Fibroblast of pulmonary artery (primary cell): ENCODE measurements at places on chromosomes 7 and 10.

- DNase-seq, result no peak
Measured at GRCh38 chr7:136275794-136276193, 298.6 kb upstream of the MTPN start.

DNA sequence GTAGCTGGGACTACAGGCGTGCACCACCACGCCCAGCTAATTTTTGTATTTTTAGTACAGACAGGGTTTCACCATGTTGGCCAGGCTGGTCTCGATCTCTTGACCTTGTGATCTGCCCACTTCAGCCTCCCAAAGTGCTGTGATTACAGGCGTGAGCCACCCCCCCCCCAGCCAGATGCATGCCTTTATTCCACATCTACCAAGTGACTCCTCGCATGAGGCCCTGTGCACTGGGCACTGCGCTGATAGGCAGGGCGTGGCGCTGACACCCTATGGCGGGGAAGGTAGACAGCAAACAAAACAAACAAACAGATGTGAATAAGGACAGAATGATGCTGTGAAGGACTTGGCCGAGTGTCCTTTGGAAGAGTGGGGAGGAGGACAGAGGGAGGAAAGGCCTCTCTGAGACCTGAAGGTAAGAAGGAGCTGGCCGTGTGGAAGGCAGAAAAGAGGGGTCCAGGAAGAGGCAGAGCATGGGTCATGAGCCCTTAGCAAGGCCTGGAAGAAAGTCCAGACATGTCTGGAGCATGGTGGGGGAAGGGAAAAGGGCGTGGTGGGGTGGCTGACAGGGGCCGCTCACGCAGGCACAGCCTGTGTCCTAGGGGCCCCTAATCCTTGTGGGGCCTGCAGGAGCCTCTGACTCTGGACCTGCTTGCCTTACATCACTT lies 47.5 kb upstream of the CACUL1 start:
- no peak for DNase-seq

- no peak for DNase-seq
Measured at GRCh38 chr10:131934769-131935168, 34.0 kb downstream of the PPP2R2D start.

GRCh38 chr7:41887416-41887815 lies 184.5 kb upstream of the INHBA start:
- peak; percentile 46 for DNase-seq

DNA sequence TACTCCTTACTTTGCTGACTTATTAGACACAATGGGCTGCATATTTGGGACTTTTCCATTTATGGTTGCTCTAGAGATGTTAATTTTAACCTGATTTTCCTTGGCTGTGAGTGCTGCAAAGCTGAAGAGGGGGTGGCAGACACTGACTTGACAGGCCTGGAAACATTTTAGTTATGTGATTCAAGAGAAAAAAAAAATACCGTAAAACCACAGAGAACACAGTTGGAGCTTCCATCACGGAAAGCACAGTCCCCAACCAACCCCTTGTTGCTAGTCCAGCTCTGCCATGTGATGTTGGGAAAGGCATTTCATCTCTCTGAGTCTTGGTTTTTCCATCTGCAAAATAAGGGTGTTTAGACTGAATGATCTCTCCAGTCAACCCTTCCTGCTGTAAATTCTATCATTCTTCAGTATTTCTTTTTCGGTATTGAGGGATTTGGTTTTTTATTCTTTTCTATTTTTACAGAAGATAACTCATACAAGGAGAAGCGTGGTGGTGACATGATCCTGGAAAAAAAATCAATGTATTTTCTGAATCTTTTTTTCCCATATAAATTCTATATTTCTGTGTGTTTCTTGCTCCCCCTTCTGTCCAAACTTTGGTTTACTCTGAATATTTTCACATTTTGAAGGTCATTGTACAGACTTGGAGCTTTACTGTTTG lies 246.1 kb downstream of the REEP3 start:
- peak; percentile 63 for DNase-seq

DNA sequence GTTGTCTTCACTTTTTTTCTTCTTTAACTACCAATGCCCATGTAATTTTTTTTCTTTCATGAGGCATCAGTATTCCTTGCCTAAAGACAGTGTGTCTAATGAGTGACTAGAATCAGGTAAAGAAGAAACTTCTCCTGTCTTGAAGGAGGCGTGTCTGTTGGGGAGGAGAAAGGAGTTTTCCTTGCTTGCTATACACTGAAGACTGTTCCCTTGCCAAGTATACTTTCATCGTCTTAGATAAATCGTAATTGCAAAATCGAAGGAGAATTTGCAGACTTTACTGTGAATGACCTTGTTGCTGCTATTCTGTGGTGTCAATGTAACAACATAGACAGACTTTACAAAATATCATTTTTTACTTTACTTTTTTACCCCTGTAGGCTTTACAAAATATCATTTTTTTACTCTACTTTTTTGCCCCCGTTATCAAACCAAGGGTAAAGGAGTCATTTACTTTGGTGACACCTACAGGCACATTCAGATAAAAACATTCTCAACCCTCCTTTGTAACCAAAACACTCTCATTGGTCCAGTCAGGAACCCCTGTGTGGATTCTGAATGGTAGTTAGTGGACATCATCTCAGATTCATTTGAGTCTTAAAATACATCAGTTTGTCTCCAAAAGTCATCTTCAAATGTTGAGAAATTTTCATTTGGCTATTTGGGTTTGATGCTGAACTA lies 232.4 kb downstream of the AHR start:
- peak; percentile 84 for DNase-seq

DNA sequence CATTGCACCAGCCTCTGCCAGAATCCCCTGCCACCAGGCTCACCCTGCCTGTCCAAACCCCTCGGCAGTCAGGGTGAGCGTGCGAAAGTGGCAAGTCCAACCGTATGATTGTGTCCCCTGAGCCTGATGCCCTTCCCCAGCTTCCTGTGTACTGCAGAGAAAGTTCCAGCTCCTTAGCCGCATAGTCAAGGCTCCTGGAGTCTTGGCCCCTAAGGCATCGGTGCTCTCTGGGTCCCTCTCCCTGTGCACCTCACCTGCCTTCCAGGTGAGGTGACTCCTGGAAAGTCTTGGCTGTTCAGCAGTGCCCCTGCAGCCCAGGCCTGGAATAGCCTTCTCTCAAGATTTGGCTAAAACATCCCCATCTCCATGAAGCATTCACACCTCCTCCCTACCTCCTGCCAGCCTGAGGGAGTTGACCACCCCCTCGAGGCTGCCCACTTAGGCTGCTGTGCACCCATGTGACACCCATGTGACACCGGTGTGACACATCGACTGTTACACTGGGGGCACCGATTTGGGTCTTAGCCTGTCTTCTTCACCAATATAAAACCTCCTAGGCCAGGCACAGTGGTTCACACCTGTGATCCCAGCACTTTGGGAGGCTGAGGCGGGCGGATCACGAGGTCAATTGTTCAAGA lies 56.1 kb upstream of the ELN start:
- DNase-seq, result no peak

- DNase-seq, result no peak
Measured at GRCh38 chr7:46368871-46369270, 447.8 kb upstream of the IGFBP3 start.

- DNase-seq, result no peak
Measured at GRCh38 chr10:79437111-79437814, 8.2 kb downstream of the ZCCHC24 start.

GRCh38 chr7:105229641-105230040 lies 159.1 kb downstream of the SRPK2 start:
- no peak for DNase-seq

DNA sequence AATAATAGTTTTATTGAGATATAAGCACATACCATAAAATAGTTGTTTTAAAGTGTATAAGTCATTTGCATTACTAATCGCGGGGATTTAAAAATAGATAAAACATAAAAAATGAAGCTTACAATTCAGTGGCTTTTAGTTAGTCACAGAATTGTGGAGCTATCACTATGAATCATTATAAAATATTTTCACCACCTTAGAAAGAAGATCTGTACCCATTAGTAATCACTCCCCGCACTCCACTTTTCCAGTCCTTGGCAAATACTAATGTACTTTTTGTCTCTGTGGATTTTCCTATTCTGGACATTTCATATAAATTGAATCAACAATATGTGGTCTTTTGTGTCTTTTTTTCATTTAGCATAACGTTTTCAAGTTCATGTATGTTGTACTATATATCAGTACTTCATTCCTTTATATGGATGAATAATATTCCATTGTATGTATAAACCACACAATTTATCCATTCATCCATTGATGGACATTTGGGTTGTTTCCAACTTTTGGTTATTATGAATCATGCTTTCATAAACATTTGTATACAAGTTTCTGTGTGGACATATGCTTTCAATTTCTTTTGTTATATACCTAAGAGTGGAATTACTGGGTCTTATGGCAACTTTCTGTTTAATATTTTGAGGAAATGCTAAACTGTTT lies 162.5 kb downstream of the MAGI2 start:
- peak; percentile 30 for DNase-seq

DNA sequence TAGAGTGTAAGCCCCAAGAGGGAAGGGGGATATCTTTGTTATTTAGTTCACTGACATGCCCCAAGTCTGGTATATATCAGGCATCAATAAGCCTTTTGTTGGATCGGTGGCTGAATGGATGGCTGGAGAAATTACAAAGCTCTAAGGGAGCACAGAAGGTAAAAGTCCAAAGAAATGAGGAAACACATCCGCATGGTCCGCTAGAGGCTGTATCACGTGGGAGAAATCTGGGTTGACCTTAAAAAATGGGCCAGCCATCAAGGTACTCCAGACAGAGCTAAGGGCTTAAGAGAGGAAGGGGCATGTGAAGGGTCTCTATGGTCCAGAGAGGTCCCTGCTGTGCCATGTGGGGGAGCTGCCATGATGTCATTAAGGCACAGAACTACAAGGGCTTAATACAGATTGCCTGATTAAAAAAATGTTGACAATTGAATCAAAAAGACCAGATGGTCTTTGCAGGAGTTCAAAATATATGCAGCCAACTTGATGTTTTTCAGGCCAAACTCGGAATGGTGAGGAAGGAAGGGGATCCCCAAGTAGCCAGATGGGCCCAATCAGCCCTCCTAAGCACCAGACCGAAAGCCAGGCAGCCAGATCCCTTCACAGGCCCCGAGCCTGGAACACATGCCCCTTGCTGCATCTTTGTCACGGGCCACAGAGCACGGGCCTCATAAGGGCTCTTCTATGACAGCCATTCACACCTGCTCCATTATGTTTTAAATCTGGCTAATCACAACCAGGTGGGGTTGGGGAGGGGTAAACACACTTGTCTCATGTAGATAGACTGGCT lies 31.9 kb downstream of the SCRN1 start:
- DNase-seq, result no peak

DNA sequence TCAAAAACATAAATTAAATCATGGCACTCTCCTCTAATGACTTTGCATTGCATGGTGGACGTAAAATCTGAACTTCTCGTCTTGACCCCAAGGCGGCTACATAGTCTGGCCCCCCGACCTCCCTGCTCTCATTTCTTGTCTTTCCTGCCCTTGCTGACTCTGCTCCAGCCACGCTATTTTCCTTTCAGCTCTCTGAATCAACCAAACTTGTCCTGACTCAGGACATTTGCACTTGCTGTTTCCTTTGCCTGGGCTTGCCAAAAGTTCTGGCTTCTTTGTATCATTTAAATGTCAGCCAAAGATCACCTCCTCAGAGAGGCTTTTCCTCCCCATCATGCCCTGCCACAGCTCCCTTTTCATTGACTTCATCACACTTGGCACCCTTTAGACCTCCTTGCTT lies 107.7 kb upstream of the NFE2L3 start:
- no peak for DNase-seq

- DNase-seq, result peak; percentile 87
Measured at GRCh38 chr10:78973901-78974616, 94.7 kb upstream of the ZMIZ1 start.

DNA sequence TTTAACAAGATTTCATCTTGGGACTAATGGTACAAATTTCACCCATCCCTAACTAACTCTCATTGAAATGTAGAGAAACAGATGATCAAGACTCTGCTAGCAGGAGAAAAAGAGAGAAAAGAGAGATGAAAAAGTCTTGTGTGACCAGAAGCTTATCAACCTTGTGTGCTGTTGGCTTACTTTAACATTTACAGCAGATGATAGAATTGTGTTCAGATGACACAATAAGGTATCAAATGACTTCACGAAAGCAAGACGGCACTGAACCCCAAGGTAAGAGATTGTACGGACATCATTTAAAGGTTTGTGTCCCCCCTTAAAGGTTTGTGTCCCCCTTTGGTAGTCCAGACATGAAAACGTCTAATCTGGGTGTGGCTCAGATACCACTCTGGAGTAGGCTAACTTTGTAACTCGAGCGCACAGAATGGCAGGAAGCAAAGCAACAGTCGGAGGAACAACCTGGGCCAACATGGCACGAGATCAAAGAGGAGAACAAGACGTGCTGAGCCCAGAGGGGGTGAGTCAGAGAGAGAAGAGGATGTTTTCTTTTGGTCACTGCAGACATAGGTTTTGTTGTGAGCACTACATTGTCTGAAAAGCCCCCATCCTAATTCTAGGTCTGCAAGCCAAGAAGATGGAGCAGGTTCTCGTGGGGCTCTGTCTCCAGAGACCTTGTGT lies 10.4 kb upstream of the LMBR1 start:
- peak; percentile 69 for DNase-seq

DNA sequence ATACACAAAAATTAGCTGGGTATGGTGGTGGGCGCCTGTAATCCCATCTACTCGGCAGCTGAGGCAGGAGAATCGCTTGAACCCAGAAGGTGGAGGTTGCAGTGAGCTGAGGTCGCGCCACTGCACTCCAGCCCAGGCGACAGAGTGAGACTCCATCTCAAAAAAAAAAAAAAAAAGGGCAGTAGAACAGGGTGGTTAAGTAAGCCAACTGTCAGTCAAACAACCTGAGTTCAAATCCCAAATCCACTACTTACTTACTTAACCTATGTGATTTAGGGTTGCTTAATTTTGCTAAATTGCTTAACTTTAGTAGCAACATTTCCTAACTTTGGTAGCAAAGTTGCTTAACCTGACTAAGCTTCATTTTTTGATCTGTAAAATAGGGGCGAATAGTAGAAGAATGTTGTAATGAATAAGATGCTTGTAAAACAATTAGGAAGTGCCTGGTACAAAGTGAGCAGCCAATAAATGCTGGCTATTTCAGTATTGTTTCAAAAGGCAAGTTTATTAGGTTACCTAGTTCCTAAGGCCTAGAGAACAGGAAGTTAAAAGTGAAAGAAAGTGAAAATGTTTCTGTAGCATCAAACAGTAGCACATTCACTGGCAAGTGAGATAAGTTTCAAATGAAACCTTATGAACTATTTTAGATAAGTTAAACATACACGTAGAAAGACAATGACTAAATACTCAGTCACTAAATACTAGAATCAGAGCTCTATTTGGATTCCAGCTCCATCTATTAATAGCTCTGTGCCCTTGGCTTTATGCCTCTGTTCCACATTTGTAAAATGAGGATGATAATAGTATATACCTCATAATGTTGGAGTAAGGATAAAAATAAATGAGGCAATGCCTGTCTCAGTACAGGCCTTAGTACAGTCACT lies 64.3 kb downstream of the HOXA1 start:
- peak; percentile 45 for DNase-seq

DNA sequence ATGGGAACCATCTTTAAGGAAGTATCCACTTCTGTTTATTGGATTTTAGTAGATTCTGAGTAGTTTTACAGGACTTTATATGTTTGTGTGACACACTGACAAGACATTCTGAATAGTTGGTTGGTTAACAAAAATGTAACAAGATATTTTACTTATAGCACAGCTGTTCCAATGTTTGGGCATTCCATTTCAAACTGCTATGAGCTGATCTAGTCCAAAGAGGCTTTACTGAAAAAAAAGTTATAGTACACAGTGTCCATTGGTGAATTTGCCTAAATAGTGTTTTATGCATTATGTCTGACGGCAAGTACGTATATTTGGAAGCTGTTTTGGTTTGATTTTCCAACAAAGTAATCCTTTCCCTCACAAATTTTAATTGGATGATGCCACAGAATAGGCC lies 99.1 kb downstream of the SAMD9 start:
- no peak for DNase-seq

- no peak for DNase-seq
Measured at GRCh38 chr7:73625276-73625675, 954 bp upstream of the MLXIPL start.
